ENCODE measurements at places on chromosomes 7 and 10. TPM values are rescaled to one million over a fixed set of nuclear protein-coding genes. Genes with fewer than 3 reads are reported as not detected.
A peak's percentile ranks its signal among the peaks of the same experiment; 100 is the strongest.

Gene CFAP46
- not detected for total RNA-seq

Gene HOXA11
- not detected for total RNA-seq

Gene SMC3
- 19.6 TPM for total RNA-seq

Gene SEC24C
- total RNA-seq: 47.8 TPM

Gene OR2A2
- total RNA-seq: not detected

Gene FANK1
- 3.0 TPM for total RNA-seq

Gene PTF1A
- not detected for total RNA-seq

Gene MOGAT3
- total RNA-seq: not detected

Gene NEBL
- total RNA-seq: 8.0 TPM

GRCh38 chr7:95322854-95323253 is 1.5 kb downstream of the PON1 start:
- DNase-seq: no peak

DNA sequence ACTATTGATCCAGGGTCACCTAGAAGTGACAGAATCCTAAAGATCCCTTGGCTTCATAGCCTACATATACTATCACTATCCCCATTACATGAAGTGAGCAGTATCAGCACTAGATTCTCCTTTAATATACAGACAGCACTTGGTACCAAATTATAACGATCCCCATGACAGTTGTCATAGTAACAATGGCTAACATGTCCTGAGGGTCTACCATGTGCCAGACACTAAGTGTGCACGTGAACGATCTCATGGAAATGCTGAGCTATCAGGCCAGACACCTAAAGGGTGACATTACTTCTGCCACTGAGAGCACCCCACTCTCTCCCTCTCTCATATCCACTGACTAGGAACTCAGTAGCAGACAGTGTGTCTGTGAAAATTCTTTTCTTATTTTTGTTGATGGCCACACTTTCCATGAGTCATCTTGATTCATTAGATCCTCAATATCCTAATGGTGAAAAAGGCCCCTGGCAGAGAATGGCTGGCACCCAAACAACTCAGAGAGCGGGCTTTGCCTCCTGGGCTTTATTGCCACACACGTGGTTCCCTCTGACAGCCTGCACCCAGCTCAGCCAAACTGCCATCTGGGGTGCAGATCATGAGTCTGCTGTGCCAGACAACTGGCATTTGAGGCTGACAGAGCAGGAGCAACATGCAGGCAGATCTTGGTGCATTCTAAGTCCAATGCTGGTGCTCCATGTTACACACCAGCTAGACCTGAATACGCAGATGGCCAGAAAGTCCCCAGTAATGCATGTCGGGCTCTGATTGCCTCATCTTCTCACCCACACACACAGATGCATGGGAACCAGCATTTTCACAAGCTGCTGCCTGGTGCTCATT is 176.3 kb downstream of the DGKI start:
- DNase-seq: no peak

- DNase-seq: no peak
Measured at GRCh38 chr7:140390466-140391190, 7.7 kb downstream of the SLC37A3 start.

DNA sequence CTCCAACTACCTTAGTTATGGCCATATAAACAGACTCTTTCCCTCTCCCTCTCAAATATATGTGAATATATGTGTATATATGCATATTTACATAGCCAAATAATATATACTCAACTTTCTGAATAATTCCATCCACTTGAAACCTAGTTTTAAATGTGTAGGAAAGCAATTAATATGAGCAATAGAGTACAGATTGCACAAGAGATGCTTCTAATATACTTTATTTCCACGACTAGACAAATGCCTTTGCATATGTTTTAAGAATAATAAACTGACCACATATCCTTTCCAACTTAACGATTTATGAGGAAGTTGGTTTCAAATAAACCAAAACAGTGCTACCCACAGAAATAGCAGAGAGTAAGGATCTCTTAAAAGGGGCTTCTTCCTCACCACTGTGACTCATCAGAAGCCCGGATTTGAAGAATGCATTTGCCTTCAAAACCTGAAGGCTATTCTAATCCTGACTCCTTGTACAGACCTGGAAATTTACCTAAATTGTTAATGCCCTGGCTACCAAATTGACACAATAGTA is 266.3 kb downstream of the AHR start:
- DNase-seq: no peak

GRCh38 chr7:12692035-12692434 is 4.6 kb downstream of the ARL4A start:
- no peak for DNase-seq

- DNase-seq: no peak
Measured at GRCh38 chr10:58027426-58027825, 240.3 kb downstream of the IPMK start.

GRCh38 chr10:31467791-31468535 is 148.9 kb downstream of the ZEB1 start:
- no peak for DNase-seq

DNA sequence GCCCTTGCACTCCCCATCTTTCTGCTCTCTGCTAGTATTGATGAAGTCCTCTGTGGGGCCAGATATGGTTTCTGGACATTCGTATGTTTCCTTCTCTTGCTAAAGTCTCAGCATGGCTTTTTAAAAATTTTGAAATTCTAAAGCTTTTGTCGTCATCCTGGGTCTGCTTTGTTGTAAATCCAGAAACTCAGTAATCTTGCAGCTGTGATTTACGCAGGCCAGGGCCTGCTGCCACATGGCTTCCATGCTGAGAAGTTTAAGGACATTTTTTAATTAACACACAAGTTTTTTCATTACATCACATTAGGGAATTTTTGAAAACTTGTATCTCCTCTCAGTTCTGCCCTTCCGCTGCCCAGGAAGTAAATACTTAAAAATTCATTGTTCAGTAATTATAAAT is 686.1 kb upstream of the IGFBP3 start:
- no peak for DNase-seq

DNA sequence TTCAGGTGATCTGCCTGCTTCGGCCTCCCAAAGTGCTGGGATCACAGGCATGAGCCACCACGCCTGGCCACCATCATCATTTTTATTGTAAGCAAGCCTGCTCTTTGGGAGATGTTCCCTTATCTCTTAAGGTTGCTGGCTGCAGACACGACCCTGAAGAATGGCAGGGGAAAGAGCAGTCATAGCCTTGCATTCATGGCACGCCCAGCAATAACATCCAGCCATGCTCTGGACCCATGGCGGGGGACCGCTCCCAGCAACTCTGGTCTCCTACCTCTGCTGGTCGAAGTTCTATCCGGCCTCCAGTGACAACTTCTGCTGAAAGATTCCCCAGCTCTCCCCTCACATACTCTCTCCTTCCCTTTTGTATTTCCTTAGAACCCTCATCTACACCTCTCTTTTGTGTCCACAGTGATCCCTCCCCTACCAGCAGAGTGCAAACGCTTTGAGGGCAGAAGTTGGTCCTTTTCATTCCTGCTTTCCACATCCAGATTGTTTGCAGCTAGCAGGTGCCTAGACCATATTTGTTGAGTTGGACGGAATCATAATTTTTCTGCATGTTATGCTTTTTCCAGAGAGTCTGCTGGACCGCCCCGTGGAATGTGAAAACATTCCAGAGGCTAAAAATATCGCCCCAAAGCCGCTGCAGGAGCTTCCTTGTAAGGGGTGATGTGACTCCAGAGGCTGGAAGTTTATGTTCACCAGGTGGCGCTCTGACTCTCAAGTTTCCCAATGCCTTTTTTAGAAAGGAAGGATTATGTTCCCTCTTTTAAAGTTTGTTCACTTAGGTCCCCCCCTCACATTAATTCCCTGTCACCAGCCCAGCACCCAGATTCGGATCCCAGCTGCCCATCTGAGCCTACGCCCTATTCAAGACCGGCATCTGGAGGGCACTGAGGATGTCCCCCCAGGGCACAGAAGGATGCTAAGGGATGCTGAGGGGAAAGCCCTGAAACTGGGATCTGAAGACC is 4.3 kb upstream of the MARVELD1 start:
- peak; percentile 68 for DNase-seq

- no peak for DNase-seq
Measured at GRCh38 chr7:131039355-131039762, 288.3 kb upstream of the MKLN1 start.

DNA sequence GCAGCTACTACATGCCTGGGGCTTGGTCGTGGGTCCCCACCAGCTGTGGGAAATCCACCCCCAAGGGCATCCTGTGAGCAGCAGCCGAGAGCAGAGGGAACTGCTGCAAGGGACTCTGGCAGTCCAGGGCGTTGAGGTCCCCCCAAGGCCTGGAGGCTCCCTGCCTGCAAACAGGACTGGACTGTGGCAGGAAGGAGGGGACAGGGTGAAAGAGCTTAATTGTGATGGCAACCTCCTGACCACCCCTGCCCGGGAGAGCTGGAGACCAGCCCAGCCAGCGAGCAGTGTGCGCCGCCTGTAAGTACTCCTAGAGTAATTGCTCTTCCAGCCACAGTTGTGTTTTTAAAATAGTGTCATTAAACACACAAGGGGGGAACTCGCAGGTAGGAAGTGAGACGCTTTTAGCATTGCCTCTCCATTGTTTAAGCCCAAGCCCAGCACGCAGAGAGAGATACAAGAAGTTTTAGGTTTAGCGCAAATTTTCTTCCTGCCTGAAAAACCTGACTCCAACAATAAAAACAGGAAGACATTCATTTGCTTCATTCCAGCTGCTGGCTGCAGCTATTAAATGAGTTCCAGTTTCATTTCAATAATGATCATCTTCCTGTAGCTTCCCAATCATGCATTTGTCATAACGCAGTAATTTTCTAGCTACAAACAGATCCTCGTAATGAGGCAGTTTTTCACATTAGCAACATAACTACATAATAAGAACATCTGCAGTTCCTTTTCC is 111.1 kb downstream of the EBF3 start:
- no peak for DNase-seq

DNA sequence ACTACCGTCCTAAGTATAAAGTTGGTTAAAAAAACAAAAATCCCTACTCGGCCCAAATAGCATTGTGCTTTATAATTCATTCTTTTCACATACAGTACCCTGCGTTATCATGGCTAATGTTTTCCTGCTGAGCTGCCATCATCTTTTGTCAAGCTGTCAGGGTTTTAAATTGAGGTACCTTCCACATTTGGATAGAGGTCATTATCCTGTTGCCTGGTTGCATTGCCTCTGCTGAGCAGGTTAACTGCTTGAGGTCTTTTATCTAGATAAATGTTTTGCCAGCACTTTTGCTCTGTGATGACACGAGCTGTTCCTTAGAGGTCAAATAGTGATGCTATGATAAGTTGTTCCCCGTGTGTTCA is 94.4 kb upstream of the FZD1 start:
- no peak for DNase-seq

DNA sequence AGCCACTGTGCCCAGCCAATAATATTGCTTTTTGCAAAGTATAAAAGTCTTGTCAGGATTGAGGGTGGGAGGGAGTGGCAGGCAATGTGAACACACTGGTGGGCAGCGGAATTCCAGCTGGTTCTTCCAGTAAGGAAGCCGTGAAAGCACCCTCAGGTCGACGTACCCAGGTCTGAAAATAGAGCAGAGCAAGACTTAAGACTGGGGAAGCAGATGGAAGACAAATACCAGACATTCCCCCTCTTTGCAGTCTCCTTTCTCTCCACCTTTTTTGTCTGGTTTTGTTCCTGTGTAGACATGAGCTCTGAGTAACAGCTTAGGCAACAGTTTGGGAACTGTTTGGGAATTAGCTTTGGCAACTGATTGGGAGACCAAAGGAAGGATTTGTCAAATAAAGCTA is 17.6 kb upstream of the CSTF2T start:
- DNase-seq: no peak

DNA sequence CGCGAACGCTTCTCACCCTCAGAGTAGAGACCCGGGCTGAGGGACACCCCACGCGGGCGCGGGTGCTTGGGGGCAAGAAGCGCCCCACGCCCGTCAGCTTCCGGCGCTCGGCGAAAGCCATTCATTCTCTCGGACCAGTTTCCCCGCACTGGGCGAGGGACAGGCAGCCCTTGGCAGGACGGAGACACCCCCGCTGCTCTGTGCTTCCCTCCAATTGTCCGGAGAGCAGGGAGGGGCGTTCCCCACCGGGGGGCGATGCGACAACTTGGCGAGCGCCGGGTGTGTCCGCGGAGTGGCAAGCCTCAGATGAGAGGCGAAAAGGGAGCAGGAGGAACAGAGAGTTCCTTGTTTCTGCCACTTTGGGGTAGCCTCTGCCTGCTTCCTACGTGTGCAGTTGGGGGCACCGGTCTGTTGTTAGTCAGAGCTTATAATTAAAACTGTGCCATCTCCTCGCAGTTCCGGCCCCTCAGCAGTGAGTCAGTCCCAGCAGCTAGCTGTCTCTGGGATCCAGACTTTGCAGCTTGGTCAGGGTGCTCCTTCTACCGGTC is 1.7 kb downstream of the GPR158 start:
- DNase-seq: no peak

DNA sequence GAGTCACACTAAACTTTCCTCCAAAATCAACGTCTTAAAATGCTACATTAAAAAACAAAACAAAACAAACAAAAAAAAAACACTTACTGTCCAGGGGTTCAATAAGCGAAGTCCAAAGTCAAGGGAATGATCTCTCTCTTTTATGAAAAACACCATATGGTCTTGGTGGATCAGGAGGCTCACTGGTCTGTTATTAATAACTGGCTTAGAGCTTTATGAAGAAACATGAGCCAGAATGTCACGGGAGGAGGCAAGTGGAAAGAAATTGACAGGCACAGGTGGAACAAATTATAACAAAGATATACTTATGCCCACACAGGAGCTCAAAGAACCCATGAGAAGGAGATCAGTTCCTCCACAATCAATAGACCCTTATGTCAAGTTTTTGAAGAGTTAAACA is at the start of gene MRLN:
Gene MRLN (minus strand): TSS at position 189 of the 400 bp plus-strand sequence.
- DNase-seq: no peak

DNA sequence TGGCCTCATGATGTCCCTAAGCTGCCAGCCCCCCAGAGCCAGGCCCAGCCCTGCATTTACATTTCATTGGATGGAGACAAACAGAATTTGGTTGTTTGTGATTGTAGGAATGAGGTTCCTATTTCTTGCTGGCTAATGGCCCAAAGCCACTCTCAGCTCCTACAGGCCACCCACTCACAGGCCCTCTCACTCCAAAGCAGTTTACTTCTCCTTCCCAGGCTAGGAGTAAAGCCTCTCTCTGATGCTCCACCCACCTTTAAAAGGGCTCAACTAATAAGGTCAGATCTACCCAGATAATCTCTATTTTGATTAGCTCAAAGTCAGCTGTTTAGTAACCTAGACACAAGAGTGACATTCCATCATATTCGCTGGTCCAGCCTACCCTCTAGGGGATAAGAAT is 11.2 kb upstream of the CUZD1 start:
- no peak for DNase-seq
